ENCODE measurements at places on chromosomes 3 and 15.
A peak's percentile ranks its signal among the peaks of the same experiment; 100 is the strongest.

DNA sequence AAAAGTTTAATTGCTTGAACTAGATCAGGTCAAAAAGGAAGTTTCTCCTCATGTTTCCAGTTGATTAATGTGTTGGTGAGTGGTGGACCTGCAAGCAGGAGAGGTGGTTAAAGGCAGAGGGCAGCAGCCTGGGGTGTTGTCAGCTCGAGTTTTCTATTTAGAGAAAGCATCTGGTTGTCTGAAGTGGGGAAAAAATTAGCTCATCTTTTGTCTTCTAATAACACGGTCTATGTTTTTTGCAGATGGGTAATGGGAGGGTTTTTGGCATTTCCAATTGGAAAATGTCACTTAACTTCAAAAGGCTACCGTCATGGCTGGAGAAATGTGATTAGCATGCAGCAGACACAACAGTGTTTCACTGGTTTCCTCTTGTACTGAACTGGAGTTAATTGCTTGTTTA is 122.6 kb downstream of the ITPR1 start:
- no peaks in the 10 kb centered on the region for H3K36me3 ChIP-seq
- H3K4me3 ChIP-seq = no peak overlapping the region
- H3K27ac ChIP-seq = no peak overlapping the region
- H3K4me1 ChIP-seq = no peaks in the 10 kb centered on the region
- no peak for DNase-seq

- no peaks in the 10 kb centered on the region for H3K27me3 ChIP-seq
- no peaks in the 10 kb centered on the region for H3K4me1 ChIP-seq
- no peak overlapping the region for H3K4me3 ChIP-seq
- no peaks in the 10 kb centered on the region for H3K36me3 ChIP-seq
- H3K27ac ChIP-seq = no peak overlapping the region
Observed at GRCh38 chr3:83738202-83738601, 1220.6 kb upstream of the CADM2 start.

GRCh38 chr15:94083467-94084052 is 147.8 kb upstream of the MCTP2 start:
- DNase-seq = no peak
- no peaks in the 10 kb centered on the region for H3K36me3 ChIP-seq
- H3K4me3 ChIP-seq = no peak overlapping the region

DNA sequence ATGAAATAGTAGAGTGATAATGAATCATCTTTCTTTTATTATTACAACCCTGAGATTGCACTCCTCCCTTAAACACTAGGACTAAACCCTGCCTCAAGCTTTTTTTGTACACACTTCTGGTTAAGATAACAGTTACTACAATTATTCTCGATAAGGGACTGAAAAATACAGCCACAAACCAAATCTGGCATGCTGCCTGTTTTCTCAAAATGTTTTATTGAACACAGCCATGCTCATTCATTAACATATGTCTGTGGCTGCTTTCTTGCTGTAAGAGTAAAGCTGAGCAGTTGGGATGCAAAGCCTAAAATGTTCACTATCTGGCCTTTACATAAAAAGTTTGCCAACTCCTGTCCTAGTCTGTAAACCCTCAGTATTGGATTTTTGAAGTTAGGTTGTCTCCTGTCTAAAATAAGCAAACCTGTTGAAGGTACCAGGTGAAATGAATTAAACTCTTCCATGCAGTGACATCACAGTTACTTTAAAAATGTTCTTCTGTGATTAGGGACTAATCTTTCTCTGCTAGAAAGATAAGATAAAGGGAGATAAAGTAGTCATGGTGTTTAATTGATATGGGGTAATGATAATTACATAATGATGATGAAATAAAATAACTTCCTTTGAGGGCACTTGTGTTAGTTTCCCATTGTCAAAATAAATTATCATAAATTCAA is 218.2 kb downstream of the STXBP5L start:
- no peak overlapping the region for H3K4me3 ChIP-seq
- H3K27me3 ChIP-seq = no peaks in the 10 kb centered on the region
- DNase-seq = no peak
- H3K36me3 ChIP-seq = no peaks in the 10 kb centered on the region
- H3K27ac ChIP-seq = no peak overlapping the region
- no peaks in the 10 kb centered on the region for H3K4me1 ChIP-seq

GRCh38 chr3:30707825-30708224 is 101.4 kb downstream of the TGFBR2 start:
- no peaks in the 10 kb centered on the region for H3K36me3 ChIP-seq
- H3K4me3 ChIP-seq = no peak overlapping the region
- no peaks in the 10 kb centered on the region for H3K4me1 ChIP-seq
- no peaks in the 10 kb centered on the region for H3K27me3 ChIP-seq
- no peak overlapping the region for H3K27ac ChIP-seq
- no peak for DNase-seq

GRCh38 chr3:150528354-150528797 is 17.9 kb downstream of the SERP1 start:
- H3K4me3 ChIP-seq = no peak overlapping the region
- H3K4me1 ChIP-seq = no peaks in the 10 kb centered on the region
- no peaks in the 10 kb centered on the region for H3K36me3 ChIP-seq
- H3K27me3 ChIP-seq = no peaks in the 10 kb centered on the region
- no peak for DNase-seq

DNA sequence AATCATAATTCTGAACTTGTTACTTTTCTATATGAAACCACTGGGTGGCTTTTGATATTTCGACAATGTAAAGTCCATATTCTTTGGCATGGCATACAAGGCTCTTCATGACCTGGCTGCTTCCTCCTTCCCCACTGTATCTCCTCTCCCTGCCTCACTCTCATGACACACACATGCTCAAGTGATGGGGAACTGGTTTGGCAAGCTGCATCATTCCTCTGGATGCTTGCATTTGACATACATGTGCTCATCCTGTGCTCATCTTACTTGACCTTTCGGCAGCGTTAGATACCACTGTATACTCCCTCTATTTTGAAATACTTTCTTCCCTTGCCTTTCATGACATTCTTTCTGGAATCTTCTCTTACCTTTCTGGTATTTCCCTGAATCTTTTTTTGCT is 51.8 kb upstream of the ZDHHC23 start:
- peaks cover 4% of the 10 kb centered on the region for H3K4me1 ChIP-seq
- no peak overlapping the region for H3K27ac ChIP-seq
- no peaks in the 10 kb centered on the region for H3K36me3 ChIP-seq
- no peak overlapping the region for H3K4me3 ChIP-seq
- H3K27me3 ChIP-seq = no peaks in the 10 kb centered on the region
- no peak for DNase-seq

- no peaks in the 10 kb centered on the region for H3K27me3 ChIP-seq
- H3K4me3 ChIP-seq = no peak overlapping the region
- H3K36me3 ChIP-seq = no peaks in the 10 kb centered on the region
- no peak overlapping the region for H3K27ac ChIP-seq
- H3K4me1 ChIP-seq = peaks cover 19% of the 10 kb centered on the region
Observed at GRCh38 chr3:177353140-177353539, 155.9 kb upstream of the TBL1XR1 start.

DNA sequence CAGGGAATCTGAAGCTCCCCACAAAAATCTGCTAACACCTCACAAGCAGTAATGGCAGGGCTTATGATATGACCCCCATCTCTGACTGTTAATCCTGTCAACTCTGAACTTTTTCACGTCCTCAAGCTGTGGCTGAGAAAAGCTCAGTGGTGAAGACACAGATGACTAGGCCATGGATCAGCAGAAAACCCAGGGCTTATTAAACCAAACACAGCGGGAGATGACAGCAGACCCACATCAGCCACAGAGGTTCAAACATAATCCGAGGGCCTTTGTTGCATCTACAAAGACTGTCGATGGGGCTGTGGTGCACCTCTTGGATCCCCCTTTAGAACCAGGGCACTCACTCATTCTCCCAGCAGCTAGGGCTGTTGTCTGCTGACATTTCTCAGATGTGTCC is 50.4 kb downstream of the GLB1 start:
- no peak for DNase-seq
- peaks cover 44% of the 10 kb centered on the region for H3K36me3 ChIP-seq
- no peak overlapping the region for H3K4me3 ChIP-seq
- no peak overlapping the region for H3K27ac ChIP-seq
- no peaks in the 10 kb centered on the region for H3K27me3 ChIP-seq

- H3K36me3 ChIP-seq = no peaks in the 10 kb centered on the region
- no peaks in the 10 kb centered on the region for H3K4me1 ChIP-seq
- no peak for DNase-seq
Observed at GRCh38 chr3:158419820-158420653, 151.0 kb upstream of the MLF1 start.

DNA sequence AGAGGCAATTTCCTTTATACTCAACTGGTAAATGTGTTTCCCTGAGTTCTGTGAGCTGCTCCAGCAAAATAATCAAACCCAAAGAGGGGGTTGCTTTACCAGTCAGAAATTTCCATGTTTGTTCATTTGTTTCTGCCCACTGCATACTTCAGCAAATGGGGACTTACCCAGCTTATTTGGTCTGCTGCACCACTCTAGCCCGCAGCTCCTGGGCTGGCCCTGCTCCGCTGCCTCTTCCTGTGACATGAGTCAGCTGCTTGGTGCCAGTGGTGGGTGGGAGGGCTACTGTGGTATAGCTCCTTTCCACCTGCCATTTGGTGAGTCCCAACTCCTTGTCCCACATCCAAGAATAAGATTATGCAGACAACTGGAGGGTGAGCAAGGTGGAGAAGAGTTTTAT is 644.2 kb downstream of the MCTP2 start:
- H3K27me3 ChIP-seq = no peaks in the 10 kb centered on the region
- no peak overlapping the region for H3K4me3 ChIP-seq
- DNase-seq = peak; percentile 16
- no peaks in the 10 kb centered on the region for H3K4me1 ChIP-seq

GRCh38 chr15:77564341-77564740 is 68.4 kb downstream of the LINGO1 start:
- no peak overlapping the region for H3K27ac ChIP-seq
- H3K27me3 ChIP-seq = no peaks in the 10 kb centered on the region
- H3K36me3 ChIP-seq = no peaks in the 10 kb centered on the region

- no peak for DNase-seq
- H3K27ac ChIP-seq = no peak overlapping the region
- no peaks in the 10 kb centered on the region for H3K36me3 ChIP-seq
- H3K27me3 ChIP-seq = no peaks in the 10 kb centered on the region
- no peaks in the 10 kb centered on the region for H3K4me1 ChIP-seq
Observed at GRCh38 chr3:134718726-134719125, 67.9 kb upstream of the KY start.

GRCh38 chr3:171982828-171983227 is 56.5 kb upstream of the FNDC3B start:
- no peaks in the 10 kb centered on the region for H3K36me3 ChIP-seq
- H3K27me3 ChIP-seq = no peaks in the 10 kb centered on the region
- no peak overlapping the region for H3K27ac ChIP-seq
- no peak overlapping the region for H3K4me3 ChIP-seq

DNA sequence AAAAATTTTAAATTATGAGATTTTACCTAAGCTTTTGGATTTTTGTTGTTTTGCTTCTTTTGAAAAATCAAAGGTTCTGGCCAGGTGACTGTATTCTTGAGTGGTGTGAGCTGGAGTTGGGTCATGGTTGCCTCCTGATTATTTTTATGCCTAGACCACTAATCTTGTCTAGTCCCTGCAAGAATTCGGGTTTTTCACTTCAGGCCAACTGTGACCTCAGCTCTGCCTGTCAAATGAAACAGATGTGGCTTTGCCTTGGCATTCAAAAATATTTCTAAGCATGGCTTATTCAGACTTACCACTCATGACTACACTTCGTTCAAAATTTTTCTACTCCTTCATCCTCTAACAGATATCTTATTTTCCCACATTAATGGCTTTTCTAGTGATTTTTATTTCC is 25.4 kb upstream of the CDV3 start:
- H3K4me1 ChIP-seq = peaks cover 10% of the 10 kb centered on the region
- no peaks in the 10 kb centered on the region for H3K27me3 ChIP-seq
- H3K27ac ChIP-seq = peak overlapping the region; percentile 71

- DNase-seq = no peak
- H3K27ac ChIP-seq = no peak overlapping the region
Observed at GRCh38 chr15:57149196-57149595, 227.1 kb upstream of the CGNL1 start.

DNA sequence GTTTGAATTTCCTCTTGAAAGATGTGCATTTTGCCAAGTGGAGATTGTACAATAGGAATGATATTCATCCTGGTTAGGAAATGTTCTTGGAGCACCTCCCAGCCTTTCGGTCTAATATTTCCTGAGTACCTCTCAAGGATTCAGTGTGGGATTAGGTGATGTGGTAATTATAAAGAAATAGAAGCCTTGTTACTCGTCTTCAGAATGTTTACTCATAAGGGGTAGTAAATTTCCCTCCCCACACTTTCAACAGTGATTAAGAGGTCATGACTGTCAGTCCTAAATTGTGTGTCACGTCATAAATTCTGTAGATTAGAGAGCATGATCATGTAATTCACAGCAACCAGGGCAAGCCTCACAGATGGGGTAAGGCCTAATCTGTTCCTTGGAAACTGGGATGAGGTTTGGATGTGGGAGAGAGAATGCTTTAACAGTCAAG is 633.1 kb upstream of the TBL1XR1 start:
- H3K27me3 ChIP-seq = no peaks in the 10 kb centered on the region
- peaks cover 11% of the 10 kb centered on the region for H3K4me1 ChIP-seq
- no peak for DNase-seq
- peak overlapping the region; percentile 45 for H3K27ac ChIP-seq

GRCh38 chr3:195849322-195850074 is 37.8 kb upstream of the MUC4 start:
- no peaks in the 10 kb centered on the region for H3K27me3 ChIP-seq
- H3K4me1 ChIP-seq = peaks cover 5% of the 10 kb centered on the region
- no peak overlapping the region for H3K27ac ChIP-seq
- no peak for DNase-seq

- no peak overlapping the region for H3K4me3 ChIP-seq
- no peak for DNase-seq
- H3K27me3 ChIP-seq = no peaks in the 10 kb centered on the region
- no peaks in the 10 kb centered on the region for H3K4me1 ChIP-seq
- H3K36me3 ChIP-seq = no peaks in the 10 kb centered on the region
Observed at GRCh38 chr3:29577250-29577649, 296.4 kb downstream of the RBMS3 start.

DNA sequence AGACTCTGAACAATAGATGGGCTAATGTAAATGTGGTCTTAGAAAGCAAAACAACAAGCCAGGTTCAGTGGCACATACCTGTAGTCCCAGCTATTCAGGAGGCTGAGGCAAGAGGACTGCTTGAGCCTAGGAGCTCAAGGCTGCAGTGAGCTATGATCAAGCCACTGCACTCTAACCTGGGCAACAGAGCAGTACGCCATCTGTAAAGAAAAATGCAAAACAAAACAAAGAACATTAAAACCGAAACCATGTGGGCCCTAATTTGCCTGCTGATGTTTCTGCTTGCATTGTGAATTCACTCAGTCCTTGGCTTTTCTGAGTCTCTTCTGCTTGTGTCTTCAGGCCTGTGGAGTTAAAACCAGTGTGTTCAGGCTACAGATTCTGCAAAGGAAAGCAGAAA is 56.7 kb downstream of the CCNL1 start:
- no peak for DNase-seq
- no peak overlapping the region for H3K27ac ChIP-seq
- H3K27me3 ChIP-seq = no peaks in the 10 kb centered on the region
- H3K4me3 ChIP-seq = no peak overlapping the region

GRCh38 chr3:31615071-31615875 is 82.5 kb downstream of the STT3B start:
- H3K4me1 ChIP-seq = peaks cover 17% of the 10 kb centered on the region
- H3K27me3 ChIP-seq = no peaks in the 10 kb centered on the region
- no peak overlapping the region for H3K27ac ChIP-seq
- no peak overlapping the region for H3K4me3 ChIP-seq
- H3K36me3 ChIP-seq = peaks cover 5% of the 10 kb centered on the region
